Chondrocyte (in vitro differentiated cells): ENCODE measurements at places on chromosomes 3 and 15. TPM values are rescaled to one million over a fixed set of nuclear protein-coding genes. Genes with fewer than 3 reads are reported as not detected.

DNA sequence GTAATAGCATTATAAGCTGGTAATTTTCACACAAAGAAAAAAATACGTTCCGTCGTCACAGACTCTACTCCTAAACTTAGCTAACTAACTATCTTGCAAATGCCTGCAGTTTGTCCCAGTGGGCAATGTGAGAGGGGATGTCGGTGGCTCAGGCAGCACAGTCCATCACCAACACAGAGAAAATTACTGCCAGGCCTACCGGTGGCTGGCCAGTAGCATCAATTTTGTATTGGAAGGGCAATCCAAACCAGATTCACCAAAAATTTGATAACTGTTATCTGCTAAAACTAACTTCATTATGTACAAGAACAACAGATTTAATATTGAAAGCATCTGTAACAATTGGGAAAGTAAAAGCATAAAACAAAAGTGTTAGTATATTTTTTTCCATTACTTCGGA lies 37.4 kb upstream of the RASA2 start:
- peaks cover 13% of the 10 kb centered on the region for H3K36me3 ChIP-seq
- H3K4me3 ChIP-seq, result no peak overlapping the region
- H3K27ac ChIP-seq, result no peak overlapping the region
- no peak for DNase-seq
- H3K27me3 ChIP-seq, result no peaks in the 10 kb centered on the region
- peaks cover 13% of the 10 kb centered on the region for H3K4me1 ChIP-seq

DNA sequence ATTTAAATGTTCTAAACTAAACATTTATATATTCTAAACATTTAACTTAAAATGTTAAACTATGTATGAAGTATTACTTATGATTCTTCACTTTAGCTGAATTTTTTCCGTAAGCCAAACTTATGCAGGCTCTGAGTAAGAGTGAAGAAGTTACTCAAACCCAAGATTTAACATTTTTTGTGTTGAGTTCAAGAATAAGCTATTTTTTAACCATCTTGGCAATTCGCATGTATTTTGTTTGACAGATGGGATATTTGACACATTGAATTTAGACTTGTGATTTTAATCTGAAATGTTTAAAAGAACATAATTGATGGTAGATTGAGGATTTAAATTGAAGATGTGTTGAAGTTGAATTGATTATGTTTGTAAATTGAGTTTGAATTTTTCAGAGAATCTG lies 14.6 kb upstream of the PPP2R3A start:
- H3K4me3 ChIP-seq, result no peak overlapping the region
- peaks cover 2% of the 10 kb centered on the region for H3K36me3 ChIP-seq
- H3K4me1 ChIP-seq, result no peaks in the 10 kb centered on the region
- DNase-seq, result no peak
- peaks cover 18% of the 10 kb centered on the region for H3K27me3 ChIP-seq

- no peak overlapping the region for H3K4me3 ChIP-seq
- H3K4me1 ChIP-seq, result peaks cover 7% of the 10 kb centered on the region
- H3K36me3 ChIP-seq, result no peaks in the 10 kb centered on the region
- H3K27ac ChIP-seq, result no peak overlapping the region
- no peaks in the 10 kb centered on the region for H3K27me3 ChIP-seq
Measured at GRCh38 chr3:195847055-195847950, 35.6 kb upstream of the MUC4 start.

GRCh38 chr3:50890688-50891344 lies 216.1 kb downstream of the DOCK3 start:
- DNase-seq, result no peak
- no peak overlapping the region for H3K27ac ChIP-seq
- H3K4me1 ChIP-seq, result no peaks in the 10 kb centered on the region
- peaks cover 3% of the 10 kb centered on the region for H3K27me3 ChIP-seq

DNA sequence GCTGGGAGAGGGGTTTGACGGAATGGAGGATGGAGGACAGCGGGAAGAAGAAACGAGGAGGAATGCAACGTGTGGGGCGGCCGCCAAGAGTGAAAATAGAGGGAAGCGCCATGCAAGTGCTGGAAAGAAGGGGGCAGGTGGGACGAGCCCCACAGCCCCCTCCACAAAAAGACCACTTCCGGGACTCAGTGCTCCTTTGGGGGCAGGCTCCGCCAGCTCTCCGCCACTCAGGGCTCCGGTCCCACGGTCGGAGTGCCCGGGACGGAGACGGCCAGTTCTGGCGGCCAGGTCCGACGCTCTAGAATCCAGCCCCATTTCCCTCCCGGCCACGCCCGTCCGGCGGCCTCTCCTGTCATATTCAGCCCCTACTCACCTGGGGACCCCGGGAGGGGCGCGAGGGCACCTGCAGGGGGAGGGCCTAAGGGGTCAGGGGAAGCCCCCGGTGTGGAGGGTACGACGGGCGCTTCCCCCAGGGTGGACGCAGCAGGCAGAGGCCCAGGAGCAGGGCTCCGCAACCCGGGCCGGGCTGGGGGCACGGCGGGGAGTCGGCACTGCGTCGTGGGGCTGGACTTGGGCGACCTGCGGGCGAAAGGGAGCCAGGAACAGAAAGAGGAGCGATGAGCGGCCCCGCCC lies 25.5 kb upstream of the CSPG4 start:
- H3K4me3 ChIP-seq, result peak overlapping the region; percentile 79
- DNase-seq, result no peak

DNA sequence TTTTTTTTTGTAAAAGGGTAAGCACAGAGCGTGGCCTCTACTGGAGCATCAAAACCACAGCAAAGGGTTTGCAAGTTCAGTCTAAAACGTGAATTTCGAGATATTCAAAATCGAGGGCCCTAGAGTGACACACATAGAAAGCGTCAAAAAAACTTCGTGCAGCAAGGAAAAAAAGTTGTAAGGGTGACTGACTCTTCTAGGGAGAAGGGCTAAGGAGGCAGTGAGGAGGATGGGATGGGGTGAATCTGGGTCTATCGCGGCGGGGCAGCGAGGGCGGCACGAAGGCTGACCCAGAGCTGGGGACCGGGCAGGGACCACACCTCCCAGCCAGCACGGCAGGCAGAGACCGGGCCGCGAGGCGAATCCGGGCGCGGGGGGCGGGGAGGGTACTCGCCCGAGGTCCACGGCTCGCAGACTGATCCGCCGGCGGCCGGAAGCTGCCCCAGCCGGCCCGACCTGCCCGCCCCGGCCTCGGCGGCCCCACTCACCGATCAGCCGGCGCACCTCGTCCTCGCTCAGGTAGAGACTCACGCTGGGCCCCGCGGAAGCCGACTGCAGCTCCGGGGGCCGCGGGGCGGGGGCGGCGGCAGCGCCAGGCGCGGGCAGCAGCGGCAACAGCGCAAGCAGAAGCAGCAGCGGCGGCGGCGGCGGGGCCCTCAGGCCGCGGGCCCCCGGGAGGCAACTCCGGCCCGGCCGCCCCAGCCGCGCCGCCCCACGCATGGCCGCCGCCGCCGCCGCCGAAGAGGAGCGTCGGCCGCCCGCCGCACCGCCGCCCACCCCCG lies 533 bp downstream of the RYK start:
- H3K27me3 ChIP-seq, result no peaks in the 10 kb centered on the region
- peak overlapping the region; percentile 98 for H3K27ac ChIP-seq
- H3K4me1 ChIP-seq, result peaks cover 37% of the 10 kb centered on the region
- no peaks in the 10 kb centered on the region for H3K36me3 ChIP-seq

- DNase-seq, result no peak
- H3K36me3 ChIP-seq, result no peaks in the 10 kb centered on the region
- H3K4me3 ChIP-seq, result no peak overlapping the region
- H3K4me1 ChIP-seq, result no peaks in the 10 kb centered on the region
- H3K27ac ChIP-seq, result no peak overlapping the region
- H3K27me3 ChIP-seq, result no peaks in the 10 kb centered on the region
Measured at GRCh38 chr15:65778269-65778668, 13.8 kb downstream of the DENND4A start.

DNA sequence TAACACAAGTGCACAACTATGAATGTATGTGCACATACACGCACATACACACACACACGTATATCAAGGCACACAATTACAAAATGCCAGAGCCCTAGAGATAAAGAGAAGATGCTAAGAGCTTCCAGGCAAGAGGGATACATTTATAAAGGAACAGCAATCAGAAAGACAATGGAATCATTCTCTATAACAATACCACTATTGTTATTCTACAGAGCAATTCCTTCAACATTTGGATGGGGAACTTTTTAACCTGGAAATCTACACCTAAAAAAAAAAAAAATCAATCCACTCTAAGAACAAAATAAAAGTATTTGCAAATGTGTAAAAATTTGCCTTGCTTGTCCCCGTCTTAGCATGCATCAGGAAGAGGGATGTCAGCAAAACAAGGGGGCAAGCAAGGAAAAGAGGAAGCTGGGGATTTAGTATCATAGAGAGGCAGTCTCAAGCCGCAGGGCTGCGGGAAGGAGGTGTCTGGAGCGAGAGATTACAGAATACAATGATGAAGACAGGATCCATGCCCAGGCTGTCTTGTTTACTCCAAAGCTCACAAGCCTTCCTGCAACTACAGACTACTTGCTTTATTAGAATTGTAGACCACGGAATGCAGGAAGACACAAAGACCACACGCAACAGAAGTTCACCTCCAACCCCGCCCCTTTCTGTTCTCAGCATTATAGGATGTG lies 220.2 kb downstream of the NTRK3 start:
- H3K36me3 ChIP-seq, result no peaks in the 10 kb centered on the region
- no peaks in the 10 kb centered on the region for H3K4me1 ChIP-seq
- H3K27ac ChIP-seq, result no peak overlapping the region
- H3K4me3 ChIP-seq, result no peak overlapping the region

DNA sequence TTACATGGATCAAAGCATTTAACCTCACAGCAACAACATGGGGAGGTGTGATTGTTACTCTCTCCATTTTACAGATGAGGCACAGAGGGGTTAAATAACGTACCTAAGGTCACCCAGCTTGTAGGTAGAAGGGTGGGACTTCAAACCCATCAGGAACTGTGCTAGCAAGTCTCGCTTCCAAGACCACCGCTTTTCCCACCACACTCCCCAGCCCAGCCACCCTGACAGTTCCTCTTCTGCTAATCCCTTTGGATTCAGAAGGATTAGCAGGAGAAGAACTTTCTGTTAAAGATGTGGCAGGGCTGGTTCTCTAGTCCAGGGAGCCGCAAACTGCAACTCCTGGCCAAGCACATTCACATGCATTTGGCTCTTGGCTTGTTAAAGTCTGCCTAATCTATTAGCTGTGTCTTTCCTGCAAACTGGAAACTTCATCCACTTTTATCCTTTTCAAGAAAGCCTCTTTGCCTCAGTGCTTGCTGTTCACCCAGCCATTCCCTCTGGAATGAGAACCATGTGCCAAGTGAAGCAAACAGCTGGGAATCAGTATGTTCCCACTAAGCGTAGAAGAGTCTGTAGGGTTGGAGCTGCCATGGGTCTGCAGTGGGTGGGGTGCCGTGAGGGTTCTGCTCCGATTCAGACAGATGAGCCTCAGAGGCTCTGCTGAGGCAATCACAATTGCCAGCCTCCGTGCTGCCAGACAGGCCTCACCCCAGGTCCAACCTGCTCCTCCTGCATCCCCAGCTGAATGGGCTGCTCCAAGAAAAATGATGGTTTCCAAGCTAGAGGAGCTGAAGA lies 44.6 kb downstream of the POMGNT2 start:
- H3K36me3 ChIP-seq, result no peaks in the 10 kb centered on the region
- DNase-seq, result no peak
- H3K27me3 ChIP-seq, result no peaks in the 10 kb centered on the region
- no peak overlapping the region for H3K27ac ChIP-seq
- H3K4me1 ChIP-seq, result no peaks in the 10 kb centered on the region
- no peak overlapping the region for H3K4me3 ChIP-seq

Gene C3orf62
- total RNA-seq, result 4.6 to 7.3 TPM (median 6.9 TPM) in 3 replicates

Gene MAP6D1
- 3.9 to 8.3 TPM (median 7.9 TPM) in 3 replicates for total RNA-seq

DNA sequence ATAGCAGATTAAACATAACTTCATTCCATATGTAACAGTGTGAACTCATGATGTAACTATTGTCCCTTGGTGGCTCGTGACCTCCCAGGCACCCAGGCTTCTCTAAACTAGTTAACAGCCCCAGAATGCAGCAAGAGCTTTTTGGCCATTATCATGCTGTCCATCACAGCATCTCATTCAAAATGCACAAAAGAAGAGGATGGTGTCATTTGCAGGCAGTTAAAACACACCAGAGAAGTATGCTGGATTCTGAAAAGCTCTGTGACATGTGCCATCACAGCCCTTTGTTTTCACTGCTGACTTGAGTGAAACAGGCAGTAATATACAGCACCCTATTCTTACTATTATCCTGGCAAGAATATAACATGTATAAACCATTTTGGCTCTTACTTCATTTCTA lies 117.6 kb upstream of the CHMP2B start:
- no peak overlapping the region for H3K4me3 ChIP-seq
- no peak for DNase-seq
- no peaks in the 10 kb centered on the region for H3K36me3 ChIP-seq
- no peaks in the 10 kb centered on the region for H3K4me1 ChIP-seq

DNA sequence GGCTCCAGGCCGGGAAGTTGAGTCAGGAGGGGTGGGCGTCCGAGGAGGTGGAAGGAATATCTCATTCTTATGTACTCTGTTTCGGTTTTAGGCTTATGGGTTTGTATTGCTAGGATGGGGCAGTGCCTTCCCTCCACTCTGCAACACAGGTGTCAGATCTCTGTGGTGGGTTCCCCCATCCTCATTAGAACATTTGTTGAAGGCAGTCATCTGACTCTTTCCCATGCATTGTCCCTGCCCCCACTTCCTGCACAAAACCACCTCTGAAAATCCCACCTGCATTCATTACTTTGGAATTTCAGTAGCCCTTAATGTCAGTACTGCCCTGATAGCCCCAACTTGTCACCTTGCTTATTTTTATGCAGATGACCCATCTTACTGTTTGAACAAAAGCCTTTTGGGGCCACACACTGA lies 29.5 kb downstream of the GYG1 start:
- peaks cover 35% of the 10 kb centered on the region for H3K4me1 ChIP-seq
- no peaks in the 10 kb centered on the region for H3K27me3 ChIP-seq
- no peak overlapping the region for H3K27ac ChIP-seq
- H3K36me3 ChIP-seq, result peaks cover 18% of the 10 kb centered on the region
- DNase-seq, result no peak

DNA sequence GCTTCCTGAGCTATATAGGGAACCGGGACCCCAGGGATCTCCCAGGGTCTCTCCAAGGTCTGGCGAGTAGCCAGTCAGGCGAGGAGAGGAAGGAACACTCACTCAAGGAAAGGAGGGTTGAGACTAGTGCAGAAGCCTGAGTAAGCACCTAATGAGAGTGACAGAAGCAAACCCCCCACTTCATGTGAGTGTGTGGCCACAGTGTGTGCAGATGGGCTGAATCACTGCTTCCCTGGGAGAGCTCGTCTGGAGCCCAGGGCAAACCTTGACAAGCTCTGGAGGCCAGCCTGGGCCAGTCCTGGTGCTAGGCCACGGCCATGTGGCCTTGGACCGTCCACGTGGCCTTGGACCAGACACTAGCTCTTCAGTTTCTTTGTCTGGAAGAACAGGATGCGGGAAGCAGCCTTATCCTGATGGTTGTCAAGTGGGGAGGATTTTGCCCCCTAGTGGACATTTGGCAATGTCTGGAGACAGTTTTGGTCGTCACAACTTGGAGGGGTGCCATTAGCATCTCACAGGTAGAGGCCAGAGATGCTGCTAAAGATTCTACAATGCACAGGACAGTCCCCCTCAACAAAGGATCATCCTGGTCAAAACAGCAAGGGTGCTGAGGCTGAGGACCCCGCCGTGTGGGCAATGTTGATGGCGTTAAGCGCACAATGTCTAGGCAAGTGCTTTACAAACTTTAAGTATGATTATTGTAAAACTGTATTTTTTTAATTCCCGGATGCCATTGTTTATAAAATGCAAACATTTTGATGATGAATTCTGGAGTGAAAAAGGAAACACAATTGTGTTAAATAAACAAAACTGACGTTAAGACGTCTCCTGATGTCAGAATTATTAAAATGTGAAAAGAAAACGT lies 34.8 kb upstream of the CTSH start:
- H3K4me3 ChIP-seq, result no peak overlapping the region
- no peak overlapping the region for H3K27ac ChIP-seq
- no peaks in the 10 kb centered on the region for H3K36me3 ChIP-seq
- H3K27me3 ChIP-seq, result no peaks in the 10 kb centered on the region
- peaks cover 3% of the 10 kb centered on the region for H3K4me1 ChIP-seq

Gene GOLGA8R
- total RNA-seq, result 3.4 to 8.5 TPM (median 4.4 TPM) in 3 replicates

Gene MEIS2
- total RNA-seq, result 28.3 to 76.9 TPM (median 30.2 TPM) in 3 replicates

Gene CD80
- total RNA-seq, result not detected in 3 replicates
